ENCODE measurements at places on chromosomes 12 and 14.

- DNase-seq = no peak
Measured at GRCh38 chr12:19277711-19278110, 148.2 kb downstream of the PLEKHA5 start.

GRCh38 chr12:93379981-93380361 lies 2.2 kb downstream of the NUDT4 start:
- no peak for DNase-seq

DNA sequence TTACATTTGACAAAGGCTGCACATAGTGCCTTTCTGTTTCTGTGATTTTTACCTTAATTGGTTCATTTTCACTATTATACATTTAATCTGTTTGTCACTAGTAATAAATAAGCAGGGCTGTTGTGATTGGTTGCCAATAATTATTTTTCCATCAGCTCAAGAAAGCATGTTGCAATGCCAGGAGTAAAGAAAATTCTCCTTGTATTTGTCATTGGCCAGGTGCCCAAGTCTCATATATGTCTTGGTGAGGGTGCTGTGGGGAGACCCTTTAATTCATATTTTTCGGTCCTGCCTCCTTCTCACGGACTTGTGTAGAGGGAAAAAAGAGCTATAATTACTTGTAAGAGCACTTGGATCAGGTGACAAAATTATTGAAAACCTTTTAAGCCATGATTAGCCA lies 108.0 kb downstream of the KITLG start:
- DNase-seq = no peak

- DNase-seq = no peak
Measured at GRCh38 chr14:25909045-25909747, 688.6 kb downstream of the NOVA1 start.

GRCh38 chr12:129467289-129467688 lies 436.5 kb downstream of the TMEM132D start:
- DNase-seq = no peak

- no peak for DNase-seq
Measured at GRCh38 chr12:123907726-123908476, 64.7 kb downstream of the CCDC92 start.

GRCh38 chr12:57135527-57136326 lies 7.4 kb downstream of the LRP1 start:
- no peak for DNase-seq

DNA sequence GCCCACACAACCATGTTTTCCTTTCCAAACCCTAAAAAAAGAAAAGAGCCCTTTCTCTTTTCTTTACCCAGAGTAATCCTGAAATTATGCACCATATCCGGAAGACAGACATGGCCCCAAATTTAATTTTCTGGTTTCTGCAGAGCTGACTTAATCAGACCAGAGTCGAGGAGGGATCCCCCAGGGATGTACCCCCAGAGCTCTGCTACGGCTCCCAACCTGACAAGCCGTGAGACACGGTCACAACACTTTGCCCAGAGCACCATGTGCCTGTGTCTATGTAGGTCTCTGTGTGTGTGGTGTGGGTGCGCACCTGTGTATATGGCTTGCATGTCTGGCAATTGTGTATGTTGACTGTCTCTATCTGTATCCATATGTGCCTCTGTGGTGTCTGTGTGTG lies 77.6 kb upstream of the CLMN start:
- no peak for DNase-seq

- no peak for DNase-seq
Measured at GRCh38 chr14:103045371-103045869, 11.9 kb downstream of the CDC42BPB start.

- peak; percentile 40 for DNase-seq
Measured at GRCh38 chr12:459430-460258, at the start of gene B4GALNT3. TSS of gene B4GALNT3 (plus strand) at chr12:459939. CDS start at chr12:460377, 438 bp downstream.

DNA sequence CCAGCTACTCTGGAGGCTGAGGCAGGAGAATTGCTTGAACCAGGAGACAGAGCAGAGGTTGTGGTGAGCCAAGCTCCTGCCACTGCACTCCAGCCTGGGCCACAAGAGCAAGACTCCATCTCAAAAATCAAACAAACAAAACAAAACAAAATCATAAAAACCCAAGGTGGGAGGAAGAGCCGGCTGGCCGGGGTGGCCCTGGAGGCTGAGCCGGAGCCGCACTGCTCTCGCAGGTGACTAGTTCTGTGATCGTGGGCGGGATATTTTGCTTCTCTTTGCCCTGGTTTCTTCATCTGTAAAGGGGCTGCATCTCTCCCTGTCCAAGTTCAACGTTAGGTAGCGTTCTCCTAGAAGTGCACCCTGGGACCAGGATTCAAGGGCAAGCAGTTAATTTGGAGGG lies 73.4 kb downstream of the KIF26A start:
- DNase-seq = no peak

DNA sequence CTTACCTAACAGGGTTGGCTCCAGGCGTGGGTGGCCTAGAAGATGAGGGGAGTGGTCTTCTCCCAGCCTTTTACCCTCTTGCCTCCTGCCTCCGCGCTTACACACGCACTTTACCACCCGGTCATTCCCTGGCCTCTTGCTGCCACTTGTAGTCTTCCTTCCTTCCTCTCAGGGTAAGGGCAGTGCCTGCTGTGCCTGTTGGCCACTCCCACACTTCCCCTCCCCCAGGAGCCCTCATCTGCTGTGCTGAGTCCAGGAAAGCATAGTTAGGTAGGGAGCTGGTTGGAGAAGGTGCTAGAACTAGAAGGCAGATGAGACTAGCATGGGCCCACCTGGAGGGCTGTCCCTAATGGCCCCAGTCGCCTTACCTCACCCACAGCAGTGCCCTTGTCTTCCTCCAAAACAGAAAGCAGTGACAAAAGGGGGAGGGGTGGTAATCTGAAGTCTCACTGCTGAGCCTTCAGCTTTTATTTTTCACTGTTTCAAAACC lies 54.3 kb upstream of the SRSF5 start:
- DNase-seq = no peak

GRCh38 chr14:98799891-98800290 lies 472.1 kb downstream of the BCL11B start:
- DNase-seq = no peak

DNA sequence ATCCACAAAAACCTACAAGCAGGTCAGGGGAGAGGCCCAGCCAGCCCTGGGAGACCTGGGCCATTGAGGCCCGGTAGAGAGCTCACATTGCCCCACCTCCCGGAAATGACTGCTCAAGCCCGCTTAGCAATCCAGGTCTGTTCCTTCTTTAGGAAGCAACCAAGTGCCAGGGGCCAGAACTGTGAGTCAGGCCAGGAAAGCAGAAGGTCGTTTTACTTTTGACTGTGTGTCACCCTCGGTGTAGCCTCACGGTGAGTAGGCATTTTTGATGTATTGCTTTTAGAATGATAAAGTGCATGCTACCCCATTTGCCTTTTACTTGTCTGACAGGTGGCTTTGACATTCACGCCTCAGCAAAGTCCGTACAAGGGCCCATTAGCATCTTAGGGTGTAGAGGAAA lies 25.4 kb upstream of the PWP1 start:
- DNase-seq = no peak

- DNase-seq = no peak
Measured at GRCh38 chr14:41423503-41423902, 183.2 kb upstream of the LRFN5 start.

- DNase-seq = no peak
Measured at GRCh38 chr12:60451457-60451856, 855.6 kb downstream of the SLC16A7 start.

DNA sequence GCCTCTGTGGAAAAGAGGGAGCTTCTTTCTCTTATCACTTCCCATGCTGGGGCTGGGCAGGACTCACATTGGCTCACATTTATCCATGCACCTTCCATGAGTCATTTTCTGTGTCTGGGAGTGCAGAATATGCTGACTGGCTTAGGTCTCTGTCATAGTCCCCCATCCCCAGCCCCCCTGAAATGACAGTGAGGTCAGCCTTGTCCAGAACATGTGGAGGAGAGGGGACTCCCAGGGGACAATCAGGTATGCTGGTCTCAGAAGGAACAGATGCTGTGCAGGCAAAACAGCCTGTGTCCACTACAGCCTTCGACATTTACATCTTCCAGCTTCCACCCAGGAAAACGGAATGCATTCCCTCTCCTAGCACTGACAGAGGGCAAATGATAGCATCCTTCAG lies 35.0 kb downstream of the ADGRD1 start:
- no peak for DNase-seq

GRCh38 chr14:91378930-91379578 lies 38.6 kb downstream of the CCDC88C start:
- DNase-seq = no peak

GRCh38 chr12:100579844-100580243 lies 6.4 kb downstream of the GAS2L3 start:
- no peak for DNase-seq

- DNase-seq = no peak
Measured at GRCh38 chr12:129068684-129069083, 215.4 kb downstream of the GLT1D1 start.

Data from stimulated activated naive CD4-positive, alpha-beta T cell (primary cell).